ENCODE measurements at places on chromosomes 4 and X. TPM values are rescaled to one million over a fixed set of nuclear protein-coding genes. Genes with fewer than 3 reads are reported as not detected.

GRCh38 chr4:183636923-183637322, 22.1 kb downstream of the RWDD4 start:
- peaks cover 7% of the 10 kb centered on the region for H3K36me3 ChIP-seq
- H3K27me3 ChIP-seq = no peaks in the 10 kb centered on the region
- no peak overlapping the region for H3K4me3 ChIP-seq
- peaks cover 14% of the 10 kb centered on the region for H3K4me1 ChIP-seq

USP17L27 gene
- total RNA-seq = not detected

- no peak overlapping the region for H3K4me3 ChIP-seq
- H3K27me3 ChIP-seq = peaks cover 2% of the 10 kb centered on the region
- H3K27ac ChIP-seq = no peak overlapping the region
- H3K36me3 ChIP-seq = no peaks in the 10 kb centered on the region
- H3K4me1 ChIP-seq = no peaks in the 10 kb centered on the region
Observed at GRCh38 chrX:71976753-71977152, 66.1 kb downstream of the NHSL2 start.

MAOA gene
- total RNA-seq = 2.2 TPM

DNA sequence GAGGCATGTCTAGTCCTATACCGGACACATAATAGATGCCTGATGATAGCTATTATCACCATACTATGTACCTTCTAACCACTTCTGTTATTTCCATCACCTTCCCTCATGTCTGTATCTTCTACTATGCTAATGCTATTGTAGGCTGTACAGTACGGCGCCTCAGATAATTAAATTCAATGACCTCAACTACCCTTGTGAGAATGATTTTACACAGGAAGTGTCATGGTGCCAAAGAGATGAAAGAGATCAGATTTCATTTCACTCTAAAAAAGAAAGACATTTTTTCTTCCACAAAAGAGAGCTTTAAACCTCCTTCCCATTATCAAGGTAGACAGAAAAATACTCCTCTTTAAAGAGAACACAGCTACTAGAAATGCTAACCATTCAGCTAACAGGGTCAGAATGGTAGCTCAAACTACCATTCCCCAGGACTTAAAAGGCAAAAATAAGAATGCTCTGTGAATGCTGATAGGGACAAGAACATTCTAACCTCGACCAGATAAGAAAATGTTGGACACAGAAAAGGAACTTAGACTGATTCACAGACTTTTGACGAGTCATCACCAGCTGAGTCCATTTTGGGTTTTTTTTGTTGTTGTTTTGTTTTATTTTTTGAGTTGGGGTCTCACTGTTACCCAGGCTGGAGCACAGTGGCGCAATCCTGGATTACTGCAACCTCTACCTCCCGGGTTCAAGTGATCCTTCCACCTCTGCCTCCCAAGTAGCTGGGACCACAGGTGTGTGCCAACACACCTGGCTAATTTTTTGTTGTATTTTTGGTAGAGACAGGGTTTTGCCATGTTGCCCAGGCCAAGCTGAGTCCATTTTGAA, 99.2 kb upstream of the RAPGEF2 start:
- no peak overlapping the region for H3K4me3 ChIP-seq
- H3K27me3 ChIP-seq = peaks cover 11% of the 10 kb centered on the region
- DNase-seq = no peak
- no peak overlapping the region for H3K27ac ChIP-seq
- no peaks in the 10 kb centered on the region for H3K36me3 ChIP-seq
- peaks cover 3% of the 10 kb centered on the region for H3K4me1 ChIP-seq

- H3K4me3 ChIP-seq = no peak overlapping the region
- peak; percentile 62 for DNase-seq
- peaks cover 18% of the 10 kb centered on the region for H3K4me1 ChIP-seq
- no peaks in the 10 kb centered on the region for H3K27me3 ChIP-seq
- H3K36me3 ChIP-seq = no peaks in the 10 kb centered on the region
Observed at GRCh38 chrX:133921764-133922389, 63.5 kb downstream of the GPC3 start.

- H3K4me1 ChIP-seq = peaks cover 4% of the 10 kb centered on the region
- no peak for DNase-seq
- H3K4me3 ChIP-seq = no peak overlapping the region
- H3K36me3 ChIP-seq = no peaks in the 10 kb centered on the region
- H3K27ac ChIP-seq = no peak overlapping the region
- no peaks in the 10 kb centered on the region for H3K27me3 ChIP-seq
Observed at GRCh38 chrX:32448320-32448719, 763.0 kb downstream of the DMD start.

TEX13C gene
- total RNA-seq = not detected

- peaks cover 23% of the 10 kb centered on the region for H3K27me3 ChIP-seq
- no peaks in the 10 kb centered on the region for H3K36me3 ChIP-seq
- no peak overlapping the region for H3K27ac ChIP-seq
- DNase-seq = no peak
Observed at GRCh38 chr4:37236165-37236564, 8.4 kb upstream of the NWD2 start.

FAM114A1 gene
- total RNA-seq = 0.32 TPM

GRCh38 chr4:85600501-85600900, 125.6 kb downstream of the ARHGAP24 start:
- no peaks in the 10 kb centered on the region for H3K27me3 ChIP-seq
- H3K4me3 ChIP-seq = no peak overlapping the region
- H3K4me1 ChIP-seq = no peaks in the 10 kb centered on the region
- no peak overlapping the region for H3K27ac ChIP-seq
- no peak for DNase-seq
- no peaks in the 10 kb centered on the region for H3K36me3 ChIP-seq

DNA sequence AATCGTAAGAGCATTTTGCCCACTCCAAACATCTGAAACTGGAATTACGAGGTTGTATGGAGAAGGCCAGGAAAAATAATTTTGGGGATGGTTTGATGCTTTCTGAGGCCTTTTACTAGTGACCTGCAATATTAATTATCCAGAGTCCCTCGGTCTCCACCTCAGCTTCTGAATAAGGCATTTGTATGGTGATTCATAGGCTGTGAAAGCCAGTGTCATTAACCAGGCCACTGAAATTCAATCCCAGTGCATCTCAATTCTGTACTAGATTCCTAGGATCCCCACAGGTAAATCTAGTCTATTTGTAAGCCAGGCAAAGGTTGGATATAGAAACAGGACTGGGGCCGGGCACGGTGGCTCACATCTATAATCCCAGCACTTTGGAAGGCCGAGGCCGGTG, 135.4 kb upstream of the RBPJ start:
- H3K4me1 ChIP-seq = no peaks in the 10 kb centered on the region
- H3K27me3 ChIP-seq = no peaks in the 10 kb centered on the region
- no peak overlapping the region for H3K4me3 ChIP-seq
- no peak overlapping the region for H3K27ac ChIP-seq

GRCh38 chrX:49656533-49656932, 39.3 kb downstream of the PAGE1 start:
- H3K27me3 ChIP-seq = no peaks in the 10 kb centered on the region
- no peaks in the 10 kb centered on the region for H3K4me1 ChIP-seq
- no peaks in the 10 kb centered on the region for H3K36me3 ChIP-seq
- H3K4me3 ChIP-seq = no peak overlapping the region

DNA sequence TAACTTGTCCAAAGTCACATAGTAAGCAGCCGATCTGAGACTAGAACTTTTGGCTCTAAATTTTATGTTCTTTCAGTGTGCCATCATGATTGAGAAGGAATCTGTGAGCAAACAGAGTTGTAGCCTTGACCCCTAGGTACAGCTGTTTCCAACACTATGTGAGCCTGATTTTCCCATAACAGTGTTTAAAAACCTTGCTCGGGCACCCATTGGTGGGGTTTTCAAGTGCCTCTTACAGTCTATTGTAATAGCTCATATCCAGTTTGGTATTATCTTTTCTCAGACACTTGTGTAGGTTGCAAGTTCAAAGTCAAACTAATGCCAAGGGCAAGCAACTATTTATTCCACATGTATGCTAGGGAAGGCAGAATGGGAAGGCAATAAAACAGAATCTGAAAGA, 467.9 kb downstream of the INPP4B start:
- H3K4me3 ChIP-seq = peak overlapping the region; percentile 73
- H3K27me3 ChIP-seq = no peaks in the 10 kb centered on the region
- H3K4me1 ChIP-seq = peaks cover 80% of the 10 kb centered on the region
- no peak for DNase-seq
- H3K36me3 ChIP-seq = peaks cover 35% of the 10 kb centered on the region

GRCh38 chr4:186723292-186724057, at the start of gene FAT1:
TSS of gene FAT1 (minus strand) at chr4:186723856. CDS start at chr4:186709827, 14,029 bp downstream.
- H3K27ac ChIP-seq = no peak within 1 kb of the TSS
- no peaks in the 10 kb centered on the region for H3K36me3 ChIP-seq
- H3K4me3 ChIP-seq = peak within 1 kb of the TSS; percentile 49
- peaks cover 53% of the 10 kb centered on the region for H3K27me3 ChIP-seq
- peaks cover 19% of the 10 kb centered on the region for H3K4me1 ChIP-seq

GRCh38 chrX:431056-431455, 44.3 kb upstream of the PPP2R3B start:
- no peak overlapping the region for H3K27ac ChIP-seq
- no peak for DNase-seq
- H3K4me1 ChIP-seq = peaks cover 3% of the 10 kb centered on the region
- H3K27me3 ChIP-seq = peaks cover 27% of the 10 kb centered on the region
- no peaks in the 10 kb centered on the region for H3K36me3 ChIP-seq

CT55 gene
- not detected for total RNA-seq

DNA sequence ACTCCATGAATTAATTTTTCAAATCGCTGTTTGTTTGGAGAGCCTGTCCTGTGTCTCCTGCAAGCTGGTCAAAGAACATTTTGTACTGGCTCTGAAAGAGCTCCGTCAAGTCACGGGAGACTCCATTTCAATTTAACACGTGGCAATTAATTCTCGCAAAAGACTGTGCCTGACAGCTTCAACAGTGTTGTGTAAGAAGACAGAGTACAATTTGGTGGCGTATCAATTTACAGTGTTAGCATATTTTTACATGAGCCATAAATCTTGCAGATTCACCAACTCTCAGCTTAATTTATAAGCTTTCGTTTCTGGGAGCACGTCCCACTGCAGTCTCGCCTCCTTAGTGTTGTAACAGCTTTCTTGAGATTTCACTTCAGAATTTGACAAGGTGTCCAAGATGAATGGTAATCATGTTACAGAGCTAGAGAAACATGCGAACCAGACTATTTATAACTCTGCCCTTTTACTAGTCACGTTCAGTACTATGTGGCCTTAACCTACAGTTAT, 70.8 kb downstream of the RWDD4 start:
- DNase-seq = no peak
- H3K4me3 ChIP-seq = no peak overlapping the region
- H3K27ac ChIP-seq = no peak overlapping the region
- no peaks in the 10 kb centered on the region for H3K4me1 ChIP-seq

MMRN1 gene
- total RNA-seq = 0.04 TPM

GRCh38 chr4:81844717-81845116, 373.0 kb upstream of the RASGEF1B start:
- no peaks in the 10 kb centered on the region for H3K27me3 ChIP-seq
- DNase-seq = peak; percentile 77
- peaks cover 7% of the 10 kb centered on the region for H3K4me1 ChIP-seq
- no peaks in the 10 kb centered on the region for H3K36me3 ChIP-seq

MTMR8 gene
- 4.1 TPM for total RNA-seq

DNA sequence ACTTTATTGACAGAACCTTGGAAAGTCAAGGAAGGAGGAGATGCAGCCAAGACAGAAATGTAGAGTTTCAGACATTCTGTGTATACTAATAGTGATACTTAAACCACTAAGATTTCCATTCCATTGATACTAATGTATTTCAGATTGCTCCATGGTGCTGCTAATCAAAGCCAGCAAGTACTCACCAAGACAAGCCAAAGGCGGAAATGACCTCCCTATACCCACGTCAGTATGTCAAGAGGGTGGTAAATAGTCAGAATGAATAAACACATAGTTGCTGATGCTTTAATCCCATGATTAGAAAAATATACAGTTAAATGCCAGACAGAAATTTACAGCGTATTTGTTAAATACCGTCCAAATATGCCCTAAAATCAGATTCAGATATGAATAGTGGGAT, 417.8 kb upstream of the INTU start:
- H3K4me3 ChIP-seq = no peak overlapping the region
- no peaks in the 10 kb centered on the region for H3K4me1 ChIP-seq
- no peak for DNase-seq
- H3K27me3 ChIP-seq = no peaks in the 10 kb centered on the region
- no peak overlapping the region for H3K27ac ChIP-seq

PF4V1 gene
- not detected for total RNA-seq
